ENCODE measurements at places on chromosomes 2 and 18.
A peak's percentile ranks its signal among the peaks of the same experiment; 100 is the strongest.

DNA sequence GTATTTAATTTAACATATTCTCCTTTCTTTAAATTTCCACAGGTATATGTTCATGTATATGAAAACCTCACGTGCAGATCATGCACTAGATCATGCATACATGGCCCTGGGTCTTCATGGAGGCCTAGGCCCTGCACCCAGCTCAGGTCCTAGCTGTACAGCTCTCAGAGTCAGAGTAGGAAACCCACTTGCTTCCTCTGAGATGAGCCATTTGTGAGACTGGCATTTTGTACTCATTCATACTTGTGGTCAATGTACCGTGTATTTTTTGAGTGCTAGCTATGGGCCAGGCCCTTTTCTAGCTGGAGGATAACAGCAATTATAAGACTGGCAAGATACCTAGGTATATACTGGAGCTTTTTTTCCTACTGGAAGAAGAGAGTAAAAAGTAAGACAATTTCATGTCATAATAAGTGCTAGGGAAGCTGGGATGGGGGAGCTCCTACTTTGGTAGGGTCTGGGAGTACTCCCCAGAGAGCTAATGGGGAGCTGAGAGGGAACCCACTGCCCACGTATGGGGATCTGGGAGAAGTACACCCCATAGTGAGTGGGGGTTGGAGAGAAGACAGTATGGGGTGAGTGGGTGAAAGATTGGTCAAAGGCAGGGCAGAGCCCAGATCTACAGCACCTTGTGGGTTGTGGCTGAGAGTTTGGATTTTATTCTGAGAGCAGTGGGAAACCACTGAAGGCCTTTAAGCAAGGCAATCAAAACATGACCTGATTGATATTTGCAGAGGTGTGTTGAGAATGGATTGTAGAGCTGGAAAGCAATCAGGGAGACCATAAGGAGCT is 72.0 kb downstream of the POLE4 start:
- no peak for DNase-seq

DNA sequence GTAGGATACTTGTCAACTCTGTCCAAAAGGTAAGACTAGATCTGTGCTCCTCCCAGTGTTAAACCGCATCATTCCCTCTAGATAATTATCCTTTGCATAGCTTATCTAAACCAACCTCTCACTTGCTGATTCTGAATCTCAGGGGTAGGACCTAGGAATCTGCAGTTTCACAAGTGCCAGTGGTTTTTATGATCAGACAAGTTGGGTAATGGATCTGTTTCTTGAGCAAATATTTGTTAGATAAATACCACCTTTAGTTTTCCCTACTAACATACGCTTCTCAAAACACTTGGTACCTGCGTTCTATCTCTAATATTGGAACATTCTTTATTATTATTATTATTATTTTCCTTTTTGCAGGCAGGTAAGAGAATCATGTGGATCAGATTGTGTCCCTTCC is 439.9 kb downstream of the PTPRM start:
- no peak for DNase-seq

GRCh38 chr2:119826370-119826961 is 66.7 kb downstream of the PTPN4 start:
- DNase-seq = peak; percentile 19

GRCh38 chr18:63109022-63109421 is 210.5 kb downstream of the BCL2 start:
- no peak for DNase-seq

- no peak for DNase-seq
Measured at GRCh38 chr2:70214953-70215549, 24.2 kb upstream of the C2orf42 start.

DNA sequence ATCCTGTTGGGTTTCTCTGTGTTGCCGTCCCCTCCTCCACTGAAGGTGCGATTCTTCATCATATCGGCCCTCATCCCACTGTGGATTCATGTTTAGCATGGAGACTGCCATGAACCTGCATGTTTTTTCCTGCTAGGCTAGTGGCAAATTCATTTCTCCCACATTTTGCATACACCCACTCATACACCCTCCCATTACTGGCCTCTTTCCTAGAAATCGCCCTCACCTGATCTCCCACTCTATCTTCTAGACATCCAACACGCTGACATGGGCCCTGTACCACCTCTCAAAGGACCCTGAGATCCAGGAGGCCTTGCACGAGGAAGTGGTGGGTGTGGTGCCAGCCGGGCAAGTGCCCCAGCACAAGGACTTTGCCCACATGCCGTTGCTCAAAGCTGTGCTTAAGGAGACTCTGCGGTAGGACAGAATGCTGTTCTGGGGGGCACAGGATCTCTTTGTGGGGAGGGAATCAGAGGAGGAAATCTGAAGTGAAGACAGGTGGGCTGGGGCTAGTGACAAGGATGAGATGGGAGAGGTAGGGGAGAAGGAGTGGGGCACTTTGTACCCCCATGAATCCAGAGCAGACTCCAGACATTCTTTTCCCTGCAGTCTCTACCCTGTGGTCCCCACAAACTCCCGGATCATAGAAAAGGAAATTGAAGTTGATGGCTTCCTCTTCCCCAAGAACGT is 17.7 kb downstream of the PRKAG3 start:
- no peak for DNase-seq

DNA sequence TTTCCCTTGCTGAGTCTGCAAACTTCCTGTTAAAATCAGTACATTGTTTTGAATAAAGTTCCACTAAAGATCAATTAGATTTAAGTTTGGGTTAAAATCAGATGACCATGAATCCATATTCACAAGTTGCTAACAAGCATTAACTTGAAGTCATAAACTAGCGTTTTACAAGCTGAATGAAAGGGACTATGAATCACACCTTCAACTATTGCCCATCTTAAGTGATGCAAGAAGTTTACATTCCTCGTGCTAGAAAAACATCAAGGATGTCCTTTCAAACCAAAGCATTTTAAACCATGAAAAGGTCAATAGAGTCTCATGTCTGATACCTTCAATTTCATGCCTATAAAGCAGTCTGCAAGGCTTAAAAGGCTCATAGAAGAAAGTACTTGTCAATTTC is 257.2 kb upstream of the SYT4 start:
- DNase-seq = no peak

- DNase-seq = no peak
Measured at GRCh38 chr18:60010513-60010912, 110.7 kb downstream of the PMAIP1 start.
